ENCODE measurements at places on chromosomes 2 and 18. TPM values are rescaled to one million over a fixed set of nuclear protein-coding genes. Genes with fewer than 3 reads are reported as not detected.

Gene ABHD1
- not detected for total RNA-seq

Gene FEV
- not detected for total RNA-seq

Gene CRYGD
- not detected for total RNA-seq

Gene SDC1
- total RNA-seq, result 7.9 TPM

Gene TUBA4B
- total RNA-seq, result not detected

Gene CCNYL1
- 13.1 TPM for total RNA-seq

Gene SMARCAL1
- total RNA-seq, result 21.2 TPM

Gene MARCHF4
- total RNA-seq, result 8.7 TPM

Gene DAPL1
- total RNA-seq, result not detected

Gene AGXT
- not detected for total RNA-seq
